ENCODE measurements at places on chromosomes 5 and 9.
A peak's percentile ranks its signal among the peaks of the same experiment; 100 is the strongest.

GRCh38 chr5:109411149-109411514 is 1.4 kb upstream of the PJA2 start:
- peak overlapping the region; percentile 98 for H3K4me3 ChIP-seq
- no peaks in the 10 kb centered on the region for H3K27me3 ChIP-seq
- no peaks in the 10 kb centered on the region for H3K36me3 ChIP-seq
- no peak for DNase-seq

- no peak overlapping the region for H3K27ac ChIP-seq
- H3K27me3 ChIP-seq: no peaks in the 10 kb centered on the region
- no peak overlapping the region for H3K4me3 ChIP-seq
These were observed 189.5 kb downstream of the SLF1 start for GRCh38 chr5:94807985-94808384.

- H3K27ac ChIP-seq: no peak overlapping the region
- no peak overlapping the region for H3K4me3 ChIP-seq
- no peaks in the 10 kb centered on the region for H3K4me1 ChIP-seq
- no peaks in the 10 kb centered on the region for H3K27me3 ChIP-seq
- no peaks in the 10 kb centered on the region for H3K36me3 ChIP-seq
- no peak for DNase-seq
These were observed 185.5 kb downstream of the TAF11L14 start for GRCh38 chr5:17819783-17820182.

DNA sequence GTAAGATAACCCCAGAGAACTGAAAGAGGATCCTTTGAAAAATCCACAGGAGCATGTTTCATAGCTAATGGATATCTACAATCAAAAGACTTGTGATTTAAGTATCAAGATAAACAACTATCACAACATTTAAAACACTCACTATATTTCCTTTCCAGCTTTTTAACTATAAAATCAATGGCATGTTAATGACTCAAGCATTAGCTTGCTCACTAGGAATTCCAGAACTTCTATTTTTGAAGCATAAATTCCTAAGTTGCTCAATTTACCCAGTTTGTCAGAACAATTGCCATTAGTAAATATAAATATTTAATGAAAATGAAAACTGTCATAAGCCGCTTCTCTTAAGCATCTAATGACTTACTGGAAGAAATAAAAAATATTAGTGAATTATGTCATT is 355.3 kb downstream of the PRELID2 start:
- H3K4me1 ChIP-seq: no peaks in the 10 kb centered on the region
- no peak overlapping the region for H3K4me3 ChIP-seq
- DNase-seq: no peak
- H3K27me3 ChIP-seq: no peaks in the 10 kb centered on the region
- H3K27ac ChIP-seq: no peak overlapping the region

GRCh38 chr5:81156732-81157131 is 76.4 kb upstream of the CKMT2 start:
- no peaks in the 10 kb centered on the region for H3K4me1 ChIP-seq
- no peaks in the 10 kb centered on the region for H3K27me3 ChIP-seq
- H3K27ac ChIP-seq: no peak overlapping the region
- H3K4me3 ChIP-seq: no peak overlapping the region
- H3K36me3 ChIP-seq: no peaks in the 10 kb centered on the region

DNA sequence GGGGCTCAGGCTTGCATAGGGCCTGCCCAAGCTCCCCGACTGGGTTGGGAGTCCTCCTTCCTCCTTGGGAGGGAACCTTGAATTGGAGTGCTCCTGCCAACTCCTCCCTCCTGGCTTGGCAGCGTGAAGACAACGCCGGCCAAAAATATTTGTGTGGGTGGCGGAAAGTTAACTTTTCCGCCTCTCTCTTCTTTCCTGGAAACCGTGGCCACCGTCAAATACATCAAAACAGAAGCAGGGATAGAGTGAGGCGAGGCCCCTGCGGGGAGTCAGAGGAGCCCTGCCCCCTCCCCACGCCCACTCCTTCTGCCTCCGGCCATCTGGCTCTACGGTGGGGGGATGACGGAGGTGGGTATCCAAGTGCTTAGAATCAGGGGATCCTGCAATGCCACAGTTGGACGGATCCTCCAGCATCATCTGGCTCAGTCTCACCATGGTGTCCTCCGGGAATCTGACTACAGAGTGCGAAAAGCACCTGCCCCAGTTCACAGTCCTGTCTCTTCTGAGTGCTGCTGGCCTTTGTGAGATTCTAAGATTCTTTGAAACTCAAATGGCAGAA is 25.2 kb upstream of the SYNPO start:
- no peaks in the 10 kb centered on the region for H3K4me1 ChIP-seq
- no peaks in the 10 kb centered on the region for H3K36me3 ChIP-seq
- H3K27ac ChIP-seq: no peak overlapping the region
- DNase-seq: no peak
- no peaks in the 10 kb centered on the region for H3K27me3 ChIP-seq
- no peak overlapping the region for H3K4me3 ChIP-seq

Data from CD8-positive, alpha-beta memory T cell (primary cell).